ENCODE measurements at places on chromosomes 5 and 9.

DNA sequence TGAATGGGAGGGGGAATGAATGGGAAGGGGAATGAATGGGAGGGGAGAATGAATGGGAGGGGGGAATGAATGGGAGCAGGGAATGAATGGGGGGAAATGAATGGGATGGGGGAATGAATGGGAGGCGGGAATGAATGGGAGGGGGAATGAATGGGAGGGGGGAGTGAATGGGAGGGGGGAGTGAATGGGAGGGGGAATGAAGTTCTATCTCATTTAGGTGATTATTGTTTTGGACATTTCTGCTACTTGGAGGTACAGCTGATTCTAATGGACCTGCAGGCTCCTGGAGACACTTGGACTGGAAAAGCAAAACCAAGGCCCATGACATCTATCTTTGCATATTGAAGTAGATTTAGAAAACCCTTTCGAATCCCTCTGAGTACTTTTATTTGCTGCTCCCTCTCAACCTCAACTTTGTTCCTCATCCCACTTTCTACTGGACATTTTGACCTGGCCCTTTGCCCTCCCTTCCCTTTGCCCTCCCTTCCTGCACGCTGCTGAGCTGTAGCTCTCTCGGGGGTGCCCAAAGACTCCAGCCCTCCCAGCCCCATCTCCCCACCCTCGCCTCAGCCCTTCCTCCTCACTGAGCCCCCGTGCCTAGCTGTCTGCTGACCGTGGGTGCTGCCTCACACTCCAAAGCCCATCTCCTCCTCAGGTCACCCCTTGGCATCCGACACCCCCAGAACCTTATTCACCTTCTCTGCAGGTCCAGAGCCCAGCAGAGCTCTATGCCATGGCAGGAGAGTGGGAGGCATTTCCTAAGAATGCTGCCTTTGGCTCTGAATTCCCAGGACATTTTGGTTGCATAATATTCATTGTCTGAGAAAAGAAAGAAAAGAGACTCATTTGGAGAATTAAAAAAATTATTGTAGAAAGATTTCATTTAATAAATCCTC is 19.9 kb upstream of the LPCAT1 start:
- DNase-seq: no peak

DNA sequence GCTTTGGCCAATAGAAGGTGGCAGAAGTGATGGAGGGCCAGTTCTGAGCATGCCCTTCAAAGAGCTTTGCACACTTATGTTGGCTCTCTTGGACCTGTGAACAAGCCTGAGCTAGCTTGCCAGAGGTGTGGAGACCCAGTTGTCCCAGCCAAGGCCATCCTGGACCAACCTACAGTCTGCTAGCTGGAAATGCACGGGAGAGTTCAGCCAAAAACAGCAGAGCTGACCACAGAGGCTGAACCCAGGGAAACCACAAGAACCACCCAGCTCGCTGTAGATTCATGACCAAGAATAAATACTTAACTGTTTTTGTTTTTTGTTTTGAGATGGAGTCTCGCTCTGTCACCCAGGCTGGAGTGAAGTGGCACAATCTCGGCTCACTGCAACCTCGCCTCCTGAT is 65.4 kb upstream of the HAND1 start:
- no peak for DNase-seq

- no peak for DNase-seq
Measured at GRCh38 chr9:75933982-75934381, 43.5 kb downstream of the PCSK5 start.

- DNase-seq: no peak
Measured at GRCh38 chr5:60102961-60103693, 209.6 kb upstream of the PDE4D start.

DNA sequence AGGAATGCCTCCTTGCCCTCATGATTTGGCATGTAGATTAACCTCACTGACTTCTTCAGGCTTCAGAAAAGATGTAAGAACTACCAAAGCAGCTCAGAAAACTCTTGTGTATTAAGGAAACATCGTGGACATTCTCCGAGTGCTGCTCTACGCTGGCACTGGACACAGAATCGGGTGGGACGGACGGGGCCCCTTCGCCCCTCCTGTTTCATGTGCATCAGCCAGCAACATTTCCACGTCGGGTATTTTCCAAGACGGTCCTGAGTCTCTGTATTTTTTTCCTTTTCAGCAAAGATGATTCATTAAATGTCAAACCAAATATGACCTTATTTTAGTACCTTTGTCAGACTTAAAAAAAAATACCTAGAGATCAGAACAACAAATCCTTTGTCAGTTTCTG is 583.6 kb downstream of the CCDC171 start:
- DNase-seq: no peak

DNA sequence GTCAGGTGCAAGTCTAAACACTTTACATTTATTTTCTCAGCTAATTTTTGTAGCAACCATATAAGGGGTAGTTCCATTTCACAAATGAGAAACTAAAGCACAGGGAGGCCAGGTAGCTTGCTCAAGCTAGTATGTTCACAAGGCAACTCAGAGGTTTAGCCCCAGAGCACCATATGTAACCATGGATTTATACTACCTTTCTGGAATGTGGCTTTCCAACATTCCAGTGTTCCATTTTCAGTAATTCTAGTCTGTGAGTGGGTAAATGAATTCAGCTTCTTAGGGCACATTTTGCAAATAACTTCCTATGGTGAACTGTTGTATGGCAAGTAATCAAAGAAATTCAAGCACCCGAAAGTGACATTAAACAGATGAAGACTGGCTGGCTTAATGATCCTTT is 25.0 kb upstream of the CAST start:
- DNase-seq: no peak

- no peak for DNase-seq
Measured at GRCh38 chr5:143635146-143635752, 176.7 kb upstream of the HMHB1 start.

GRCh38 chr9:98161851-98162250 is 30.6 kb downstream of the CORO2A start:
- DNase-seq: no peak

DNA sequence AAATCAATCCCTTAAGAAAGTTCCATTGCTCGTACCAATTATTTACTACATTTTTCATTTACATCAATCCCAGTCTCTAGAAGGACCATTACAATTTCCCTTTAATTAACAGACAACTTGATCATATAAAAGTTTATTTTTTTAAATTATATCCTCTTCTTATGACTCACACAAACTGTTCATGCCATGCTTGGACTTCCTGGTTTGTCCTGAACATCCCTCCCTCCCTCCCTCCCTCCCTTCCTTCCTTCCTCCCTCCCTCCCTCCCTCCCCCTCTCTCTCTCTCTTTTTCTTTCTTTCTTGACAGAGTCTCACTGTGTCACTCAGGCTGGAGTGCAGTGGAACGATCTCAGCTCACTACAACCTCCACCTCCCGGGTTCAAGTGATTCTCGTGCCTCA is 11.6 kb upstream of the CLTB start:
- DNase-seq: no peak

Data from inflammatory macrophage treated with lipopolysaccharide for 1 hour (primary cell).